Smooth muscle cell of the pulmonary artery (primary cell): ENCODE measurements at places on chromosomes 11 and 22. TPM values are rescaled to one million over a fixed set of nuclear protein-coding genes. Genes with fewer than 3 reads are reported as not detected.

The TRIM34 gene
- 7.8 and 14.9 TPM in 2 replicates for total RNA-seq

The HMGXB4 gene
- 15.6 TPM in 2 replicates for total RNA-seq

The SLC37A2 gene
- total RNA-seq = 0.13 and 1.7 TPM in 2 replicates

The SYT12 gene
- 1.6 and 2.6 TPM in 2 replicates for total RNA-seq

The SLC17A6 gene
- not detected in 2 replicates for total RNA-seq

The OR51B2 gene
- total RNA-seq = 0.13 TPM in 2 replicates

The NECTIN1 gene
- total RNA-seq = 4.5 and 8.6 TPM in 2 replicates

The HBG1 gene
- not detected in 2 replicates for total RNA-seq

The GGTLC2 gene
- total RNA-seq = not detected in 2 replicates

The NAALADL1 gene
- 22.0 and 26.3 TPM in 2 replicates for total RNA-seq

The LRRC74B gene
- total RNA-seq = 0.07 TPM in 1 of 2 replicates, not detected in the other

The BARX2 gene
- total RNA-seq = not detected in 2 replicates

The OR10A2 gene
- not detected in 2 replicates for total RNA-seq

The OR5D18 gene
- not detected in 2 replicates for total RNA-seq

The BIK gene
- total RNA-seq = not detected in 2 replicates

The RAB39A gene
- total RNA-seq = not detected in 2 replicates

The TSSK2 gene
- total RNA-seq = not detected in 2 replicates

The NEU3 gene
- total RNA-seq = 6.3 and 6.9 TPM in 2 replicates

The PATE4 gene
- not detected in 2 replicates for total RNA-seq

The JAML gene
- not detected in 2 replicates for total RNA-seq

The BTG4 gene
- total RNA-seq = not detected in 2 replicates

The MIAT gene
- 0.63 and 0.72 TPM in 2 replicates for total RNA-seq

The OR5T2 gene
- not detected in 2 replicates for total RNA-seq

The MS4A6E gene
- total RNA-seq = not detected in 2 replicates

The TMPRSS13 gene
- total RNA-seq = not detected in 2 replicates

The CCDC89 gene
- 1.9 and 4.2 TPM in 2 replicates for total RNA-seq

The ZNF280A gene
- total RNA-seq = not detected in 2 replicates

The RPS13 gene
- total RNA-seq = 344 and 533 TPM in 2 replicates

The VSTM5 gene
- 0.03 and 0.20 TPM in 2 replicates for total RNA-seq

The BEST1 gene
- 3.1 and 5.0 TPM in 2 replicates for total RNA-seq

The GRAP2 gene
- not detected in 2 replicates for total RNA-seq

The SPA17 gene
- 3.9 and 5.7 TPM in 2 replicates for total RNA-seq

The PLEKHB1 gene
- total RNA-seq = 2.1 and 2.5 TPM in 2 replicates

The SNX32 gene
- 1.3 and 4.0 TPM in 2 replicates for total RNA-seq

The ALX4 gene
- total RNA-seq = 0.13 TPM in 1 of 2 replicates, not detected in the other

The PRODH gene
- under 0.01 and 0.03 TPM in 2 replicates for total RNA-seq

The APOBEC3F gene
- 6.3 and 7.6 TPM in 2 replicates for total RNA-seq

The AQP11 gene
- total RNA-seq = 1.6 and 3.0 TPM in 2 replicates

The SHANK2 gene
- 1.8 and 6.5 TPM in 2 replicates for total RNA-seq

The APLNR gene
- total RNA-seq = 0.03 and 0.39 TPM in 2 replicates

The MRGPRX4 gene
- not detected in 2 replicates for total RNA-seq

The CCDC87 gene
- total RNA-seq = 0.56 and 0.59 TPM in 2 replicates

The NDUFS3 gene
- 37.5 and 41.7 TPM in 2 replicates for total RNA-seq

The DBX1 gene
- not detected in 2 replicates for total RNA-seq

The NLRP10 gene
- total RNA-seq = 3.5 and 6.7 TPM in 2 replicates

The C11orf42 gene
- not detected in 2 replicates for total RNA-seq

The CNIH2 gene
- total RNA-seq = 0.72 and 0.86 TPM in 2 replicates

The GDPD4 gene
- not detected in 2 replicates for total RNA-seq

The RASD2 gene
- 0.65 and 2.7 TPM in 2 replicates for total RNA-seq

The ACRV1 gene
- not detected in 2 replicates for total RNA-seq

The VPREB3 gene
- total RNA-seq = not detected in 2 replicates
